ENCODE measurements at places on chromosomes 2 and 18.

GRCh38 chr2:12257476-12257875, 459.3 kb upstream of the TRIB2 start:
- DNase-seq, result no peak

DNA sequence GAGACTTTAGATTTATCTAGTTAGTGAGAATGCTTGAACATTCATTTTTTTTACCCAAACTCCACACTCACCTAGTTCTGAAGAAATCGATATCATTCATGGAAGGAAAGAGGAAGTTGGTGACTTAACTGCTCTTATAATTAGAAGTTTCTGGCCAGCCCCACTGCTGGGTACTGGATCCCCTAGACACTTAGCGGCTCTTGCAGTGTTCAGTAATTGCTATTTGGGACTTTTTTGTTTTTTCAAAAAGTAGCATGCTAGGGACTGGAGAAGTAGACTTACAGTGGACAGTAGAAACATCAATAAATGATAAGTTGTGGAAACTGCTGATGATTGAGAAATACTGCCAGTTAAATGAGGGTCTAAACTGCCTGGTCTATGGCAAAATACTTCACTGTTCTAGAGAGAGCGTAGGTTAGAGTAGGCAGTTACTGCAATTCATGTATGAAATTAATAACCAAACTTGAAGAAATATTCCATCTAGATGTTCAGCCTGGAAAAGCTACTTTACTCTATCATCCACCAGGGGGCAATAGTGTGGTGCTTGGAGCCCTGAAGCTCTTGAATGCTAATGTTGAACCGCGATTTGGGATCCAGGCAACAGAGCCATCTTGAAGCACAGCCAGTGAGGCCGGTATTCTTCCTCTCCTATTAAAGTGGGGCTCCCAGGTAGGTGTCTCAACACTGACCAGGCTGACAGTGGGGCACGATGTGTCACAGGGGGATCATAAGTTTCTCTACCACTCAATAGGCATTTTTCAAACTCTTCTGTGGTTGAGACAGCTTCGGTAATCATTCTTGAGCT, 146.1 kb upstream of the SESTD1 start:
- no peak for DNase-seq

DNA sequence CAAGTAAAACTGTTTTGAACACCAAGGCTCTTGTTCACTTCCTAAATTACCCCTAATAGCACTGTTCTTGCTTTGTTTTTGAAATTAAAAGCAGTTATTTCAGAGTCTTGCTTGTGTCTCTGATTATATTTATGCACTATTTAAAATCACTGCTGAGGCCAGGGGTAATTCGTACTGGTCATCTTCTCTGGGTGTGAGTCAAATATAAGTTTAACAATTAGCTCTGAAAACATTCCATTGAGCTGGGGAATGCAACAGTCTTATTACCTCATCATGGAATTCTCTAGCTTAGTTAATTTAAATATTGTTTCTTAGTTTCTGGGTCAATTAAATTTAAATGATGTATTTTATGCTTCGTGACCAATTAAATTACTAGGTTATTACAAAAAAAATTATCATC, 135.0 kb downstream of the MEIS1 start:
- DNase-seq, result no peak

DNA sequence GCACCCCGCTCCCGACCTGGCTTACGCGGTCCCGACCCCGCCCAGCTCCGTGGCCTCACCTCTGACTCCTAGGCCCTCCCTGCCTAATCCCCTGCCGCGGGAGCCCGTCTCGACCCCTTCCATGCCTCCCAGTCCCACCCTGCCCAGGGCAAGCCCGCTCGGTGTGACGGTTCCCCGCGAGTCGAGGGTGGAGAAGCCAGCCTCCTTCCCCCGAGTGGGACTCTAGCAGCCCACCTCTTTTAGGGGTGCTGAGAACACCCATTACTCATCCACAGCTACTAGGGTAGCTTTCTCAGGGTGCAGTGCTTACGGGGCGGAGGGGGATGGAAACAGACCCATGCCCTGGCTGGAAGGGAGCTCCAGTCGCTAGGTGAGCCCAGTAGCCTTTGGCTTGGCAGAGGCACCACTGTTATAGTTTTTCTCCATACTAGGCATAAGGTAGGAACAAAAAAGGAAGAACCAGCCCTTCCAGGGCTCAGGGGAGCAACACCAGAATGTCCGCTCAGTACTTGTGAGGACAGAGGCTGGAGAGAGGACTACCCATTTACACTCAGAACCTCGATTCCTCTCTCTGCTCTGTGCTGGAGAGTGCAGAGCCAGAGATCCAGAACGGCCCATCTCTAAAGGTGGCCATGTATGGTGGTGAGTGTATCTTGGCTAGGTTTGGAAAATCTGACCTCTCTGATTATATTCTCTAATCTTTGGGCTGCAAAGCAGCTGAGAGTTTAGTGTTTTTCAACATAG, 606 bp downstream of the AGBL5 start:
- no peak for DNase-seq

GRCh38 chr2:157173740-157174184, 83.7 kb upstream of the GALNT5 start:
- DNase-seq, result no peak
